ENCODE measurements at places on chromosomes 2 and 18.

GRCh38 chr2:160388464-160389263 lies 104.9 kb downstream of the RBMS1 start:
- DNase-seq, result peak; percentile 87

- DNase-seq, result no peak
These were observed 81.0 kb upstream of the TFCP2L1 start for GRCh38 chr2:121366040-121366439.

DNA sequence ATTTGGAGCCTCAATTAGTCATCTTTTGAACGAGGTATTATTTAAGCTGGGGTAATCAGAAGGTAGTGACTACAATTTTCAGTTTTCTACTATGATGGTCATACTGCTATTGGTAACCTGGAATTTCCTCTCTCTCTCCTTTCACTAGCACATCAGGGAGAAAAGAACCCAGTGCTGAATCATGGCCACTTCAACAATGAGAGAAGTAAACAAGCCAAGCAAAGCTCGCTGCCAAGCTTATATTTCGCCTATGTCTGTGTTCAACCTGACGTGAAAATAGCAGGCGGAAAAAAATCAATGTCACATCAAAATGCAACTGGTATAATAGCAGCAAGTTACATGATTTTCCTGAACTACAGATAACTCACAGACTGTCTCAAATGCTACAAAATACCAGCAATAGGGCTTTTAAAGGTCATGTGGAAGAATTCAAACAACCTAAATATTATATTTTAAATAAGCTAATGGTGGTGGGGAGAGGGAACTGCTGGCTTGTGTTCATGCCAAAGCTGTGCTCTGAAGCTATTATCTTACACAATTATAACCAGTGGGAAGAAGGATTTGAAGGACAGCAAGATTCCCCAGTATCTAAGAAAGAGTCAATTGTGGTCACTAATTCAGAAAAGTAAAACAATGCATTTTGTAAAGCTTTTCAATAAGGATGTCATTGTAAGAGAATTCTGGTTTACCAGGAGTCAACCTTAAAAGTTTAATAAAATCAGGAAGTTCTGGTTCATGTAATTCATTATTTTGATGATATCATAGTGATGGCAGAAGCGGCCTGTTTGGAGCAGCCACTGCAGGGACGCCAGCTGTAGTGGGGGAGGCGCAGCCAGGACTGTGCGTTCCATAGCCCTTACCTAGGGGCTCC lies 38.0 kb downstream of the RNF152 start:
- DNase-seq, result no peak

DNA sequence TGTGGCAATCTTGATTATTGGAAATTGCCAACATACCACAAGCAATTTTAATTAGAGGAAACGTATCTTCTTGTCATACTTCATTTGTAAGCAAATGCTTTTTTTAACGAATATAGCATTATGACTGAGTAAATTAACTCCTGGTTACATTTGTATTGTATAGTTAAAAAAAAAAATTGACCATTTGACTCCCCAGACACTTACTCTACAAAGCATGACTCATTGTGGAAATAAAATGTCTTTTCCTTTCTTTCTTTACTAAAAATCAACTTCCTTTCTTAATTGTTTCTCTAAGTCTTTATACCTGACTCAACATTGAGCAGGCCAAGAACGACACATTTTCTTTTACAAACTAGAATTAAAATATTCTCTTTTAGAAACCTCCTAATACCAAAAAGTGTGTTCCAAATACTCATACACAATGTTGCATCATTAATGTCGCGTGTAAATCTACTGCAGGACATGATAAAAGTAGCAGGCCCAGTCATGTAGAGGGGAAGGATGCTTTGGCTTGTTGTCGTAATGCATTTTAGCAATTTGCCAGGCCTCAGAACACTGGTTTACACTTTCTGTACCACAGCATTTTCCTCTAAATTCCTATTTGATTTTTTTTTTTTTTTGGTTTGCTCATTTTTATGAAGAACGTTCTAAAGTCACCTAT lies 349.6 kb upstream of the KCNH7 start:
- no peak for DNase-seq

DNA sequence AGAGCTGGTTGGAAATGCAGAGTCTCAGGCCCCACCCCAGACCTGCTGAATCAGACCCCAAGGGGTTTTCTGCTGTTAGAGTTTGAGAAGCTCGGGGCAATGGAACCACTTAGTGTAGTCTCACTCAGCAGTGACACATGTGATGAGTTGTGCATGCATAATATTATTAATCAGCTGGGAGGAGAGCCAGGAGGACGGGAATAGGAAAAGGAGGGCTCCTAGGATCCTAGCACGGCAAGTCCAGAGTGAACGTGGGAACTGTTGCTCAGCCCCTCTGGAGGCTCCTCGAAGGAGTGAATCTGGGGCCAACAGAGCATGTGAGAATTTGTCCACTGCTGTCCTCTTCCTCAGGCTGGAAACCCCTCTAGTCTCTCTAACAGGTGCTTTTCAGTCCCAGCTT lies 87.1 kb downstream of the HS1BP3 start:
- DNase-seq, result no peak

- DNase-seq, result no peak
These were observed 605.3 kb upstream of the ZNF804A start for GRCh38 chr2:183993052-183993451.

DNA sequence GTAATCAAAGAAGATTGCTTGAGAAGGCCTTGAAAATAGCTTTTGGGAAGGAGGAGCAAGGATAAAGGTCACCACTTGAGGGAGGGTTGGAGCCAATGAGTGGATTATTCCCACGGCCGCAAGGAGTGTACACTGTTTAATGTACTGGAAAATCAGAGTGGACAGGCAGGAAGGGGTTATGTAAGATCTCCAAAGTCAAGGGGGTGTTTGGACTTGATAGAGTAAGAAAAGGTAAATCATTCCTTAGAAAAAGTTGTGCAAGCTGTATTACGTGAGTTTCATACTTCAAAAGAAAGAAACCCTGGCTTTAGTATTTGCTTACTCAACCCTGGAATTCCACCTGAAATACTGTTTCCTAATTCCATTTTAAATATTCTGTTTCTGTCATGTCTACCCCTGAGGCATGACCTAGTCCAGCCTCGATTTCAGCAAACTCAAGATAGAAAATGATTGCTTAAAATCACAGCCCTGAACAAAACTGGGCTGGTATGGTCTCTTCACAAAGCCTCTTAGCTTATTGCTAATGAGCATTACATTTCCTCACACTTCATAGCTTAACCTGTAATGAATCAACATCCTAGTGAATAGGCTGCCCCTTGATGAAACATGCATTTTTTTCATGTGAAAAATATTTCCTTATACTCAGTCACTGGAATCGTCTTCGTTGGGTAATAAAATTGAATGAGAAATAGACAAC lies 1.1 kb downstream of the MREG start:
- no peak for DNase-seq

DNA sequence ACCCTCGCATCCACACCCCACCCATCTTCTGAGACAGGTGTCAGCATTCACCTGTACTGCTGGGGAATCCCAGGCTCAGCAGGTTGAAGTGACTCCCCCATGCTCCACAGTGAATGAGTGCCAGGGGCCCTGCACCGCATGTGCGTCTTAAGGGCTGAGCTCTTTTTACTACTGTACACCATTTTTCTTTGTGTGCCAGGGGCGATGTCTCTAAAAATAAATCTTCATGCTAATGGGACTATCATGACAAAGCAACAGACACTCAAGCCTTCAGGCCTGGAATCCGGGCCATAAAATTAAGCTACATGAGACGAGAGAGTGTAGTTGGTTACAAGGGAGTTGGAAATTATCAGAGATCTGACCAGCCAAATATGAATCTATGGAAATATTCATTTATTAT lies 294.8 kb downstream of the LPIN1 start:
- DNase-seq, result no peak

- no peak for DNase-seq
These were observed 796.2 kb downstream of the KCNJ3 start for GRCh38 chr2:155494744-155495143.

- DNase-seq, result no peak
These were observed 44.5 kb downstream of the TNS1 start for GRCh38 chr2:217958206-217958883.

DNA sequence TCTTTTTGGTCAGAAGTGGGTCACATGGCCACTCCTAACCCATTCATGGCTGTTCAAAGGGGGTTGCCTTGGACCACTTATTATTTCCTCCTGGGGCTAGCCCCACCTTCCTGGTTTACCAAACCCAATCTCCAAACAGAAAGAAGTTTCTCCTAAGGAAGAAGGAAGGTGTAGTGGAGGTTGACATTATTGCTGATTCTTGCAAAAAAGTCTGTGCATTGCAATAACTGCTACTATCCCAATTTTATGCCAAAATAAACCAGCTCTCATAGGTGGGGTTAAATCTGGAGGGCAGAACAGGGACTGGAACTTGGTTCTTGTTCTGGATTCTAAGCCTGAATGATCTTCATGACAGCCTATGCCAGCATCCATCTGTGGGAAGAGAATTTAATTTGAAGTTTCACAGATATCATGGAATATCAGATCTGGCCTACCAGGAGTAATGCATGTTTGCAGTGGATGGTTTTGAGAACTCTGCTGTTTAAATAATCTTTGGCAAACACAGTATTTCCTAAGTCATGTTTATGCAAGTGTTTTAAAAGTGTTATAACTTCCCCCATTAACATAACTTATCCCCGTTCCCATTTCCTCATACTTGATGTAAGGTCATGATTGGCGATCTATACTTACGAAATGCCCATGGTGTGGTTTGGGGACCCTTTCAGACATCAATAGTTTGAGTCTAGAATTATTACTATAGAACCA lies 11.9 kb downstream of the ANXA4 start:
- DNase-seq, result no peak

DNA sequence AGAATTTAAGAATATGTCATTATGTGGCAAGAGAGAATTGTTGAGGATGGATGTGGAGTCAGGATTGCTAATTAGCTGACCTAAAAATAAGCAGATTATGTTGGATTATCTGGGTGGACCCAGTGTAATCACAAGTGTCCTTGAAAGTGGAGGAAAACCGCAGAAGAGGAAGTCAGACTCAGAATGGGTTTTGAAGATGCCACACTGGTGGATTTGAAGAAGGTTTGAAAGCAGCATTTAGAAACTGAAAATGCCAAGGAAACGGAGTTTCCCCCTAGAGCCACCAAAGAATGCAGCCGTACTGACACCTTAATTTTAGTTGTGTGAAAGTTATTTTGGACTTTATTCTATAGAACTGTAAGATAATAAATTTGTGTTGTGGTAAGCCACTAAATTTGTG lies 41.6 kb upstream of the DPP10 start:
- no peak for DNase-seq

DNA sequence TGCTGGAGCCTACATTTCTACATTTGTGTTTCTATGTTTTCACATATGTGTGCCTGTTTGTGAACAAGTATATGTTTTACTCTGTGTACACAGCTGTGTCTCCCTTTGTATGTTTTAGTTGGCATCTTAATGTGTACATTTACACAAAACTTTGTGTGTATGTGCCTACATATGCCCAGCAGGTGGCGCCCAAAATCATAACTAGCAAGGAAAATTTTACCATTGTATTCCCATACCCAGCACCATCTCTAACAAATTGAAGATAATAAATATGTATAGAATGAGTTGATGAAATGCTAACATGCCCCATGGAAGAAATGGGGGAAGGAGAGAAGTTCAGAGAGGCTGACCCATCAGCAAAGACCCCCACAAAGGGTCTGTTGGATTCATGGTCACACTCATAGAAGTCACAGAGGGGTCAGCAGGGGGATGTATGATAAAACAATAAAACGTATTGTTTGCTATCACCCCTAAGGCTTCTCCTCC lies 48.1 kb downstream of the PKDCC start:
- no peak for DNase-seq

DNA sequence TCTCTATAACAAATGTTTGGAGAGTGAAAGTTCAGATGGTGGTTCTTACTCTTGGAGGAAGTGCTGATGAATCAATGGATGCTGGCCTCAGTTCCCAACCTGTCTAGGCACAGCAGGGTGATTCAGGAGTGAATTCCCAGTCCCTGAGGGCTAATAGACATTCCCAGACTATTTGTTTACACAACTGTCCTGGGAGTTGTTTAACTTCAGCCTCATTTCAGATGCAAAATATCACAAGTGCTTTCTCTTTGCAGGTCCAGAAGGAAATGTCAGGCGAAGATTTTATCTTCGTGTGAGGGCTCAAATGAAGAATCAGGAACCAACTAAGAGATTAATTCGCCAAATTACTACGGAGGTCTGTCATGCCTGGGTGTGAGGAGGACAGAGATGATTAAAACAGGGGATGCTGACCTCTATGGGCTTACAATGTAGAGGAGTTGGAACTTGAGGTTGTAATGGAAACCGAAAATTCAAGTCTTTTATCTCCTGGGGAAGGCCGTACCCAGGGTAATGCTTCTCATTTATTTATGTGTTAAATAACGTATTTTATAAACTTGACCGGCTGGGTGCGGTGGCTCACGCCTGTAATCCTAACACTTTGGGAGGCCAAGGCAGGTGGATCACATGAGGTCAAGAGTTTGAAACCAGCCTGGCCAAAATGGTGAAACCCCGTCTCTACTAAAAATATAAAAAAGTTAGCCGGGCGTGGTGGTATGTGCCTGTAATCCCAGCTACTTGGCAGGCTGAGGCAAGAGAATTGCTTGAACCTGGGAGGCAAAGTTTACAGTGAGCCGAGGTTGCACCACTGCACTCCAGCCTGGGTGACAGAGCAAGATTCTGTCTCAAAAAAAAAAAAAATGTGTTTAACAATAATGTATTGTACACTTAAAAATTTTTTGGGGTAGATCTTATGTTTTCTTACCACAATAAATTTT lies 38.7 kb upstream of the SLC1A4 start:
- no peak for DNase-seq

DNA sequence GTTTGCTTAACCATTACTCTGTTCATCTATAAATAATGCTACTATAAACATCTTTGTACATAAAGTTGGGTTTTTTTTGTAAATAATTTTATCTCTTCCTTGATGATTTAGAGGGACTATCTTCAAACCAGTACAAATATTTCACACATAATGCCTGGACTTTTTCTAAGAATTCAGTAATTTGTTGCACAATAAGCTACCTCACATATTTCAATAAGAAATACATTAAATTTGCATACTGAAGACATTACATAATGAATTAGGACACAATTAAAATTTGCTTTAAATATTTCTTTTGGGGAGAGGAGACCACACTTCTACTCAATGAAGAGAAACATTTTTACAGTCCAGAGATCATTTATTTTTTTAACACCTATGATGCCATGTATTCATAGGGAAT lies 7.2 kb upstream of the ROCK1 start:
- no peak for DNase-seq

DNA sequence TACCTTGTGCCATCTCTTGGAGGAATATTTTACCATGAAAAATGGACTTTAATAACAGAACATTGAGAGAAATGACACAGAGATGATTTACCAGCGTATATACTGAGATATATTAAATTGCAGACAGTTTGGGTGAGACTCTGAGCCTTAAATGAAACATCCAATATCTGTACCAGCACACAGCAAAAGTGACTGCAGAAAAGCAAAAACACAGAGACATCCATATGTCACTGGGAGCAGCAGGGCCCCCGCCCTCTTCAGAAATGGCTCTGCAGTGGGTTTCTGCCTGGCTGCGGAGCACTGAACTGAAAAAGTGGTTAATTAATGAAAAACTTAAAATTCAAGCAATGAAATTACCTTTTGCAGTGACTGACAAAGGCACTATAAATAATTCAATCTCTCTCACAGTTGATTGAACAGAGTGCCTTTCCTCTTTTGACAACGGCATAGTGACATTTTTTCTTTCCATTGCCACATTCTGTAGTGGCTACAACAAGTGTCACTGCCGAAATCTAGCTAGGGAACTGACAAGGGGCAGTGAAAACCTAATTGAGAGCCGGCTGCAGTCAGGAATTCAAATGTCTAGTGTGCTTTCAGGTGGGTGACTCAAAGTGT lies 353.4 kb downstream of the ALK start:
- no peak for DNase-seq
